NCI-H1436 (cell line): ENCODE measurements at places on chromosomes 4 and X.

GRCh38 chr4:83390944-83391343 lies 56.3 kb upstream of the HPSE start:
- no peak for DNase-seq

DNA sequence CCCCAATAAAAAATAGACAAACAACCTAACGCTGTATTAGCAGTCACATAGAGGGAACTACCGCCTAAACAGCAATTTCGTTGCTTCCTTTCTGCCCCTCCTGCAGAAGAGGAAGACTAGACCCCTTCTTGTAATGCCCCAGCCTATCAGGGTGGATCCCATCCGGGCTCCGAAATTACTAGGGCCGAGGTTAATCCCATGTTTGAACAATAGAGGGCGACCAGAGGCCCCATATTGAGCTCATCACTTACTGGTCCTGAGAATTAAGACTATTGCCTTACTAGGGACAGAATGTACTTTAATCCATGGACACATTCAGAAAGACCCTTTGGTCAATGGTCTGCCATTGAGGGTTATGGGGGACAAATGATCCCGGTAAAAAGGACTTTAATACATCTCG lies 11.8 kb upstream of the ZNF630 start:
- DNase-seq: peak; percentile 32

DNA sequence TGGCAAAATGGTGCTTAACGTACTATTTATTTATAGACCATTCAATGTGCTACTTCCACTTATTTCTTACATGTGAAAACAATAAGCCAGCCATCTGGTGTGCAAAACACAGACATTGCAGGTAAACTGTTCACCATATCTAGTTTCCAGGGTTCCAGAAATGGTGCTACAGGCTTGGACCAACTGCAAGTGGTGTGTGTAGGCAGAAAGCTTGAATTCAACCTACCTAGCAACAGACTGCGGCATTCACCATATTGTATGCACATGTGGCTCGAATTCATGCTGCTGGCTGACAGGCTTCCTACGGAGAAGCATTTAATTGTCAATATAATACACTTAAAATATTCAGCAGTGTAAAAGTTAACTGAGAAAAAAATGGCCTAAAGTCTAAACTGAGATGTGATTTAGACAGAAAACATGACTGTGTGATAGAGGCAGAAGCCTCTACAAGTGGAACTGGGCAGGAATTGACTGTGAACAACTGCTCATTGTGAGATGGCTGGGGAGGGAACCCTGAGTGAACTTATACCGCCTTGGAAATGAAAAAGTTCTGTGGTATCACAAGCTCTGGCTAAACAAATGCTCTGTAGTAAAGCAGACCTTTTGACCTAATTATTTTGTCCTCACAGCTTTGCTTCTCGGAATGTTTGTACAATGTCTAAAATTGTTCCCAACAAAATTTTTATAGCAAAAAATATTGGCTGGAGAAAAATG lies 434.7 kb downstream of the GRIA2 start:
- no peak for DNase-seq

DNA sequence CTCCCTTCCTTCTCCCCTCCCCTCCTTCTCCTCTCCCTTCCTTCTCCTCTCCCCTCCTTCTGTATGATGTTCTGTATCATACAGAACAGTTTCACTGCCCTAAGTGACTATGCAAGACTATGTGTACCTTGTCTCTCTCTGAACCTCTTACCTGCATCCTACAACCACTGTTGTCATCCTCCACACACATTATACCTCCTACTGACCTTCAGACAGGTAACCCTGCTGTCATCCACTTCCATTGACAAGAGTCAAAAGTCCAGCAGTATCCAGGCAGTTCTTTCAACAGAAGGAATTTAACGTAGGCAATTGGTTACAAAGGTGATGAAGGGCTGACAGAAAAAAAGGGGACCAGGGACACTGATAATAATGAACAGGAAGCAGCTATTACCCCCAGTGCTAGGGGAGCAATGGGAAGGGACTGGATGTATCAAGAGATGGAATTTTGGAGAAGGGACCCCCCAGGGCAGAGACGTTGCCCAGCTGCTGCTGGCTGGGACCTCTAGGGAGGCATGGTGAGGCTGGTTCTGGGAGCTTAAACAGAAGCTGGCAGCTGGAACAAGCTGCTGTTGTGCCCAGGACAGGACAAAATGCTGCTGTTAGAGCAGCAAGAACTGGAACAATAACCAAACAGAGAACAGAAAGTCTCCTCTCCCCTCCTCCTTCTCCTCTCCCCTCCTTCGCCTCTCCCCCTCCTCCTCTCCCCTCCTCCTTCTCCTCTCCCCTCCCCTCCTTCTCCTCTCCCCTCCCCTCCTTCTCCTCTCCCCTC lies 84.7 kb downstream of the DCTD start:
- DNase-seq: no peak

DNA sequence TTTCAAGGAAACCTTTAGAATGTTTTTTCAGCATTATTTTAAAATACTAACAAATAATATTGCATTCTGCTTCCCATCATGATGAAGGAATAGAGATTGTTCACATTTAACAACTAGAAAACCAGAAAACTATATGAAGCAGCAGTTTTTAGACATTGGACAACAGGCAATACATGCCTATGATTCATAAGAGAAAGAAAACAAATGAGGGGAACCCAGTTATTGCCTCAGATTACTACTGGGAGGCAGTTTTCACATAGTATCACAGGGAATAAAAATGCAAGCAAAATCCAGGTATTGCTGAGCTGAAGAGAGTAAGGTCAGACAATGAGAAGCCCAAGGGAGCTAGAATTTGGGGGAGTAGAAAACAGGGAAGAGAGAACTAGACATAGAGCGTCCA lies 373.6 kb downstream of the MAPK10 start:
- DNase-seq: no peak

DNA sequence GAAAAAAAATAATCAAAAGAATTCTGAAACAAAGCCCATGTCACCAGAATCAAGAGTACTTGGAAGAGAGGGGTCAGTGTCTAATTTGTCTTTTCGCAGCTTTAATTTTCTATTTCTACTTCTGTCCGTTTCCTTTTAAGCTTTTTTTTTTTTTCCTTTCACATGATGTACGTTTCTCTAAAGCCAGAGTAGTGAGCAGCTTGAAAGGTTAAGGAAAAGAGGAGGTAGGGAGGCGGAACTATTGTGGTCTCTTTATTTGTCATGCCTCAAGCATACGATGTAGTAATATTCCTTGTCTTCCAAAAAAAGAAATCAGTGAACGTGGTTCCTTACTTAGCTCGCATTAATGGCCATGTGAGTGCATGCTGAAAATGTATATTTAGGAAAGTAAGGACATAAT lies 311.5 kb downstream of the TENM3 start:
- DNase-seq: no peak

- no peak for DNase-seq
These were observed 467.0 kb upstream of the DIPK2B start for GRCh38 chrX:45667666-45668065.

GRCh38 chr4:98260047-98260578 lies 1.1 kb upstream of the RAP1GDS1 start:
- no peak for DNase-seq

DNA sequence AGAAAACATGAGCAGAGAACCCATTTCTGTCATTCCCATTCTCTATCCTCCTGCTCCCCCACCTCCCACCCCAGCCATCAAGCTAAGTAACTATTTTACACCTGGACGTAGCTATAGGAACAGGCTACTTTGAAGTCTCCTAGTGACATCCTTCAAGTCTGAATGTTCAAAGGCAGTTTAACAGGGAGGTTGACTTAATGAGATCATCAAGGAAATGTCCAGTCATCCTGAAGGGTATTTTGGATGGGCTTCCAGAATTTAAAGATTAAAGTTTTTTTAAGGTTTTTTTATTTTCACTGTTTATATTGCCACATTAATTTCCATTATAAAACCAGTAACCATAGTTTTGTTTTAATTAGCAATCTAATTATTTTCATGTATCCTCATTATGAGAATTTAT lies 41.1 kb downstream of the HPF1 start:
- no peak for DNase-seq

GRCh38 chr4:40576651-40577480 lies 52.8 kb downstream of the RBM47 start:
- peak; percentile 61 for DNase-seq

DNA sequence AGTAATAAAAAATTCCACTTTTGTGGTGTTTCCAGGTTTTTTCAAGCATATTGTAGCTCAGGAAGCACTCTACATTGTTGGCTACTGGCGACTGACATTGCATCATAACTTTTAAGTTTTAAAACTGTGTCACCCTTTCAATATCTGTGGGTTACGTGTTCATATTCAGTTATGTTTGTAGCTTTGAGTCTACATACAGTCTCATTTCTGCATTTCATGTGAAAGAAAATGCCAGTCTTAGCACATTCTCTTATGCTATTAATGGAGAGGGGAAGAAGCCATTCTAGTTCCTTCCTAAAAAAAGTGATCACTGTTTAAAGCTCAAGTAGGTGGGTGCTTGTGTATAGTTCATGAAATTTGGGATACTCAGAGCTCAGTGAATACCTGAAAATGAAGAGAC lies 38.1 kb downstream of the DIAPH2 start:
- DNase-seq: no peak

GRCh38 chr4:152778656-152779512 lies 646 bp downstream of the TIGD4 start:
- peak; percentile 57 for DNase-seq

- no peak for DNase-seq
These were observed 22.3 kb upstream of the THOC2 start for GRCh38 chrX:123755107-123755506.

DNA sequence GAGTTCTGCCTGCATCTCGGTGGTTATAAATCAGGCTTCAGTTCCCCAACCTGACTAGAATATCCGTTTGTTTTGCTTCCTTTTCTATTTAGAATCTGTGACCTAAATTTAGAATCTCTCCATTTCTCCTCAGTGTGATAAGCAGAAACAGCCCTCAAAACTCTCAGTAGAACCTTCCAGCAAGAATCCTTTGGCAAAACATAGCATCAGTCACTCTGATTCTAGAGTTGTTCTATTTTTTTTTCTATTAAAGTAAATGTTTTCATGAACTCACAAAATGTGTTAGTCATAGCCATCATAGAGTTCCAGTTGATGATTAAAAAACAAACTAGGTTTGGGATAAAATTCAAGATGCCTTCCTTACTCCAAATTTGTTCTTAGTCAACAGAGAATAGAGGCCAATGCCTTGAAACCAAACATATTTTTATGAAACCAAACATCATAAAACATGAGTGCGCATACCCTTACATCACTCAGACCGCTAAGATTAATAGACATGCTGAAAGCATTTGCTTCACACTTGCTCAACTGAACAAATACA lies 13.2 kb upstream of the C1QTNF7 start:
- no peak for DNase-seq

DNA sequence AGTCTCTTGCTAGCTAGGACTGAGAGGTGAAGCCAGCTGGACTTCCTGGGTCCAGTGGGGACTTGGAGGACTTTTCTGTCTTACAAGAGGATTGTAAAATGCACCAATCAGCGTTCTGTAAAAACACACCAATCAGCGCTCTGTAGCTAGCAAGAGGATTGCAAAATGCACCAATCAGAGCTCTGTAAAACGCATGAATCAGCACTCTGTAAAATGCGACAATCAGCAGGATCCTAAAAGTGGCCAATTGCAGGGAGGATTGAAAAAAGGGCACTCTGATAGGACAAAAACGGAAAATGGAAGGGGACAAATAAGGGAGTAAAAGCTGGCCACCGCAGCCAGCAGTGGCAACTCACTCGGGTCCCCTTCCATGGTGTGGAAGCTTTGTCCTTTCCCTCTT lies 65.6 kb upstream of the DUSP21 start:
- DNase-seq: no peak

GRCh38 chrX:120260369-120260768 lies 9.8 kb downstream of the ZBTB33 start:
- peak; percentile 25 for DNase-seq

GRCh38 chrX:19611636-19612376 lies 96.5 kb upstream of the MAP3K15 start:
- DNase-seq: no peak

- no peak for DNase-seq
These were observed 1622.8 kb upstream of the IGFBP7 start for GRCh38 chr4:58732973-58733372.

- no peak for DNase-seq
These were observed 94.6 kb downstream of the PPP2R2C start for GRCh38 chr4:6377626-6378492.

DNA sequence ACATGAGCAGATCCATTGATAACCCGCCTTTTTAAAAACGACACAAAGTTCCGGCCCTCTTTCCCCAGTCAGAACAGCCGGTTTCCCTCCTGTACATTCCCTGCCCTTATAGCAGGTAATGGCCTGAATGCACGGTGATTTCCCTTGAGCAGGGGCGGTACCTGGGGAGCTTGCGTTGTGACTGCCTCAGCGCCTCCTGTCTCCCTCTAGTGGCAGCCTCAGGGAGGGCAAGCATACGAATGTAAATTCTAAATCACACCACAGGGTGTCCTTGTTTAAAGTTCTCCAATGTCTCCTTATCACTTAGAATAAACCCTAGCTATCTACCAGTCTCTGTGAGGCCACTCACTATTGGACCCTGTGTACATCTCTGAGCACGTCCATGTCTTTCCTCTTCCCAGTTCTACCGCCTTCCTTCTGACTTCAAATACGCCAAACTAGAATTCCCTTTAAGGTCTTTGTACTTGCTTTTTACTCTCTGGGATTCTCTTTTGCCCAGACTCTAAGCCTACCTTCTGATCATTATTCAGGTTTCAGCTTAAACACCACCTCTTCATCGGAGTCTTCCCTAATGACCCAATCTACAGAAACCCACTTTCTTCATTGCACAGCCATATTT lies 18.4 kb upstream of the LDB2 start:
- no peak for DNase-seq
